ENCODE measurements at places on chromosomes 6 and 20.

- no peak for DNase-seq
Observed at GRCh38 chr6:23447731-23448130, 678.3 kb upstream of the NRSN1 start.

GRCh38 chr20:48047447-48047846 lies 262.2 kb upstream of the SULF2 start:
- DNase-seq: no peak

- DNase-seq: no peak
Observed at GRCh38 chr20:50315586-50316551, 125.2 kb downstream of the CEBPB start.

DNA sequence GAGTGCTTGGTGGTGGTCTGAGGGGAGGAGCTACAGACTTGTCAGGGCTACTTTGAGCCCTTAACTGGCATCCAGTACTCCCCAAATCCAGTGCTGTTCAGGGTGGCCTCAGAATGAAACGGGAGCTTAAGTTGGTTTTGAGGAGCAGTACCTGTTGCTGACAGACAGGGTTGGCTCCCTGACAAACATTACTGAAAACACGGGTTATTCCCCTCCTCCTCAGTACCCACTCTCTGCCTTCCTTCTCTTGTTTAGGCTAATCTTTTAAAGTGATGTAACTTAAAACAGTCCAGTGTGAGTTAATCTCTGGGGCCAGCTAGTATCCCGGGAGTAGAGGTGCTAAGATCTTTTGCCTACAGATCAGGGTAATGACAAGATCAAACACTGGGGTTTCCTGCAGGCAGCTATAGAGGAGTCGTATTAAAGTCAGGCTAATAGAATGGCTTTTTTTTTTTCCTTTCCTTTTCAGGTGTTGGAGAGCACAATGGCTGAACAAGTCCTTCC lies 3.7 kb downstream of the TNFAIP3 start:
- peak; percentile 63 for DNase-seq

DNA sequence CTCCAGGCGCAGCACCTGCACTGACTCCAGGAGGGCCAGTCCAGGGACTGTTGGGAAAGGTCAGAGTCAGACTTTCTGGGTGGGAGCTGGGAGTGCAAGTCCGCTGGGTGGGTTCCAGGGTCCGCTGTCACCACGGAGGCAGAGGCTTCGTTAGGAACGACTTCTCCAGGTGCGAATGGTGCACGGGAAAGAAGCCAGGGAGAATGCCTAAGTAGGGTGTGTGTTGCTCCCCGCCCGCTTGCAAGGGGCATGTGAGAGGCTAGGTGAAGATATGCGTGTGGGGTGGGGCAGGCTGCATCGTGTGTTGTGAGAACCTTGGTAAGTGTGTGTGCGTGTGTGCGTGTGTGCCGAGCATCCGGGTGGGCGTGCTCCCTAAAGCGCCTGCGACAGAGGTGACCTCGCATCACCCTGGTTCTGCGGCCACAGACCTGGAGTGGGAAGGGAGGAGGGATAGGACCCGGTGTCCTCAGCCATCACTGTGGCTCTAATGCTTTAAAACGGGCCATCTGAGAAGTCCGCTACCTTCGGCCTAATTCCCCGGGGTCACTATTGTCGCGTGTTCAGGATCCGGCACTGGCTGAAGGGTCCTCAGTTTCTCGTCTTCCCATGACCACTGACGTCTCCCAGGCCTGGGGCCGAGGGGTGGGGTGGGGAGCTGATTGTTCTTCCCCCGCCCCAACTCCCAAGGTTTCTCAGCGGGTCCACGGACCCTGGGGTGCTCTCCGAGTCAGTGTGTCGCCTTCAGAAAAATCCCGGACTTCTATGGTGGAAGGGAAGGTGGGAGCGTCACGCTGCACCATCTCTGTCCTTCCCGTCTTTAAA lies 6.1 kb downstream of the SLC32A1 start:
- DNase-seq: no peak

DNA sequence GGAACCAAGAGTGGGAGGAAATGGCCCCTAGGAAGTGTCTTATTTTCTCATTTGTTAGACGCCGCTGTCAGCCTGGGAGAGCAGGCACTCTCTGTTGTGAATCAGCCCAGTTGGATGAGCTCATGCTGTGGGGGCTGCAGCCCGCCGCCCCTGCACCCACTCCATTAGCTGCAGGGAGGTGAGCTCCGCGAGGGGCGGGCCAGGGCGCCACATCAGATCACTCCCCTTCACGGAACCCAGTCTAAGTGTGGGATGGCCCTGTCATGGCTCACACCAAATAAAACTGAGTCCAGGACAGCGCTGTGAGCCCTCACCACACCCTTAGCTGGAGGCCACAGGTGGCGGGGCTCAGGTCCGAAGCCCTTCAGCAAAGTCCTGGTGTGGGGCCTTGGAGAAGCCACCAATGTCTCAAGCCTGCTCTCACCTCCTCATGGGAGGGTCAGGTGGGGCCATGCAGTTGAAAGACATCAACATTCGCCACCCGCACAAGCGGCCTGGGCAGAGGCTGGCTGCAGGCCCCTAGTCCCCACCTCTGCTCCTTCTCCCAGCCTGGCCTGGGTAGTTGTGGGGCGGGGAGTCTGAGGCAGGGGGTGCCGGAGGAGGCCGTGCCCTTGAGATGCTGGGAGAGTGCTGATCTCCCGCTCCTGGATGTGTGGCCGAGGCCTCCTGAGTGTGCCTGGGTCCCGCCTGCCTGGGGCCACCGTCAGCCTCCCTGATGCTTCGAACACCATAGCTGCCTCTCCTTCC lies 66.2 kb upstream of the SLCO4A1 start:
- no peak for DNase-seq

GRCh38 chr6:12331951-12332749 lies 42.0 kb downstream of the EDN1 start:
- DNase-seq: no peak

GRCh38 chr6:150791717-150792116 lies 73.8 kb upstream of the MTHFD1L start:
- no peak for DNase-seq

Data from CD4-positive, alpha-beta T cell treated with Interferon gamma for 1 hour (primary cell).